ENCODE measurements at places on chromosomes 2 and 18.

- no peak for DNase-seq
These were observed 310.5 kb downstream of the SATB2 start for GRCh38 chr2:199147216-199147615.

DNA sequence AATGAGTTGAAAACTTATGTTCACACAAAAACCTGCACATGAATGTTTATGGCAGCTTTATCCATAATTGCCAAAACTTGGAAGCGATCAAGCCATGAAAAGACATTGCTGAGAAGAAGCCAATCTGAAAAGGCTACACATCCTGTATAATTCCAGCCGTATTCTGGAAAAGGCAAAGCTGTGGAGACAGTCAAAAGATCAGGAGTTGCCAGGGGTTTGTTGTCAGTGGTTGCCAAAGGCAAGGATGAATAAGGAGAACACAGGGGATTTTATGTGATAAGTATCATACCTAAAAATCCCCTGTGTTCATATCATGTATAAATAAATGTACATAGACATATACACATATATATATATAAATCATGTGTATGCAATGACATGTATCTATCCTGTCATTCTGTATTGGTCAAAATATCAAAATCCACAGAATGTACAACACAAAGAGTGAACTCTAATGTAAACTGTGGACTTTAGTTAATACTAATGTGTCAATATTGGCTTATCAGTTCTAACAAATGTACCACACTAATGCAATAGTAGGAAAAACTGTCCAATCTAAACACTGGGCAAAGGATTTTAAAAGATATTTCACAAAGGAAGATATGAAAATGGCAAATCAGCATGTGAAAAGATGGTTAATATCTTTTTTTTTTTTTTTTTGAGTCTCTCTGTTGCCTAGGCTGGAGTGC is 75.8 kb downstream of the PTRHD1 start:
- no peak for DNase-seq

DNA sequence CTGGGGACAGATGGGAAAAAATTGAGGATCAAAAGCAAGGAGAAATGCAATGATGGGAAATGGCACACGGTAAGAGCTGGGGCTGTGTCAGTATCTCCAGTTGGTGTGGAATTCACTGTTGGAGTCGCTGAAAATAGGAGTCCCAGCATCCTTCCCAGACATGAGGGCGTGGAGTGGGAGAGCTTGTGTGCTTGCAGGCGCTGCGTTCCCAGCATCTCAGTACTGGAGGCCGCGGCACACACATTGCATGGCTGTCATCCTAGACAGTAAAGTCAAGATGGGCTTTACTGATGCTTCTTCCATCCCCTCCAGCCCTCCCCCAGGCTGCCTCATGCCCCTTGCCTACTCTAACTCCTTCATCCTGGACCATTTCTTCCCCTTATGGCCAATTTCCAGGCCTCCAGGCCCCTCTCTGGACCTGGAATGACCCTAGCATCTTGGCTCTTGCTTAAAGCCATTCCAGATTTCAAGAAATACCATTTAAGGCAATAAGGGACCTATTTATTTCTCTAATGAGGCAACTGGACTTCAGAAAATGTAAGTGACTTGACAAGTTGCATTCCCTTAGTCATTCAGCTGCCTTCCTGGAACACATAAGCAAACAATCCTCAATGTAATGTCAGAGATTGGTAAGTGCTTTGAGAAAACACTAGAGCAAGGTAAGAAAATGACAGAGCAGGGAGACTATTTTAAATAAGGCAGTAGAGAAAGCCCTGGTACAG is 70.5 kb upstream of the TTC39C start:
- DNase-seq, result no peak

DNA sequence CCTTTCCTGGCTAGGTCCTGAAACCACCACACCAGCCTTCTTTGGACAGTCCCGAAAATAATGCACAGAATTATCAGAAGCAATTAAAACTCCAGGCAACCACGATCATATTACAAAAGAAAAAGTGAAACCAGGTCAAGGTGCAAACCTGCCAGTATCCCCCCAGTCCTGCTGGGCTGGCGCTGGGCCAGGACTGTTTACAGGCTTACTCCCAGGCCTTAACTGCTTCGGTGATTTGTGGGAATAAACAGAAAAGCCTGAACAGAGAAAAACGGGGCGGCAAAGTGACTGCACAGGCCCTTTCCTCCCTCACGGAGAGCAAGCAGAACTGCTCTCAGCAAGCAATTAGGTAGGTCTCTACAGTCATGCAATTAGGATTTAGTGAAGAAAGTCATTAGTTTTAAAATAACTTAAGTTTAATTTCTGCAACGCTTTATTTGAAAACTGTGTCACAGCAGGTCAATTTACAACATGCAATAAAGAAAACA is 1.3 kb downstream of the HDAC4 start:
- DNase-seq, result peak; percentile 28

DNA sequence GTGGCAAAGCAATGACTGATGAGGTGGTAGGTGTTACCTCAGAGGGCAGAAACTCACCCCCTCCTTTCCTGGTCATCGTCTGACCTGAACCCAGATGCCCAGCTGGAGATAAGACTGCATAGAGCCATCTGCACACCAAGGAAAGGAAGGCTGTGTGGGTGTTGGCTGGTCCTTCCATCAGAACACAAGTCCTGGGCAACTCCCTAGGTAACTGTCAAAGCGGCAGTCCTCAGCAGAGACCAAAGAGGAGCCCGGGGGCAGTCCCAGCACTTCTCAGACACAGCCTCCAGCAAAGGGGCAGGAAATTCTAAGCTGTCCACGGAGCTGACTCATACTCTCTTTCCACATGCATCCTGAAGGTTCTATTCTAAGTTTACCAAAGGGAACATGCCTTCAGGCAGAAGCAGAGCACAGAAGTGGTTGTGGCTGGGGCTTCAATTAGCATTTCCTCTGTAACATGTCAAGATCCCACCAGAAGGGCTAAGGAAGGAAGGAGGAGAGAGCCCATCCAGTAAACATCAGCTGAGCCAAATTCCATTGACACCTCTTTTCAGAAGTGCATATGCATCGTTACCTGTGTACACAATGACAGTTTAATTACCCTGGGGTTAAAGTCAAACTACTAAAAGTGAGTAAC is 54.7 kb downstream of the SPRED2 start:
- DNase-seq, result no peak

GRCh38 chr2:126809340-126809739 is 89.3 kb upstream of the TEX51 start:
- DNase-seq, result no peak

DNA sequence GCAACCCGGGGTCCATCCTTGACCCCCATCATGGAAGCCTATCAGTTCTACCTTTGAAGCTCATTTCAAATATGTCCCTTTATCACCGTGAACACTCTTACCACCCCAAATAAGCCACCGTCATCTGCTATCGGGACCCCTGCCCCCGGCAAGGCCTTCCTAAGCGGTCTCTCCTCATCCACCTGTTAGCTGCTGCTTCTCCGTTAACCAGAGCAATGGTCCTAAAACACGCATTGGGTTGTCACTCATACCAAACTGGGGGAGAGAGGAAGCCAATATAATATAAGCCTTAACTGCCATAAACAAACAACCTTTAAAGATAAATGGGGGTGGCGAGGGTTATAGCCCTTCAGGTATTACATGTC is 680 bp downstream of the ASNSD1 start:
- DNase-seq, result no peak

- no peak for DNase-seq
These were observed 60.8 kb downstream of the CENPO start for GRCh38 chr2:24853996-24854395.

GRCh38 chr2:127187831-127188230 is 32.3 kb downstream of the CYP27C1 start:
- DNase-seq, result no peak

- no peak for DNase-seq
These were observed 39.9 kb upstream of the DARS1 start for GRCh38 chr2:136025057-136025973.

- DNase-seq, result no peak
These were observed 1.4 kb upstream of the TMEM247 start for GRCh38 chr2:46477925-46478324.

- DNase-seq, result no peak
These were observed 105.6 kb upstream of the ST3GAL5 start for GRCh38 chr2:85994421-85994777.

DNA sequence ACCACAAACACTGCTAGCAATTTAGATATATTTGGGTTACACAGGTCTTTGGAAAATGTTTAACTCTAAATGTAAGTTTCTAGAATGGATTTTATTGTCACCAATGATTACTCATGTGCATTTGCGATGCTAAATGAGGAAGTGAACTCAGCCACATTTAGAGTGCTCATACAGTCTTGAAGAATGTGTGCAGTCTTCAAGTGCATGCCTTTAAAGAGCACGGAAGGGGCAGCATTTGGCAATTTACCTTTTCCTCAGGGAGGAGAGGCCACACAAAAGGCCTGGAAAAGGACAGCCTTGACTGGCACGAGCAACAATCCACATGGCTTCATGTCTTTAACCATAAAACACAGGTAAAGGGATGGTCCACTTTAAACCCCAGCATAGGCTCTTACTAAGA is 78.5 kb upstream of the STK17B start:
- DNase-seq, result no peak

- no peak for DNase-seq
These were observed 72.8 kb downstream of the PTH2R start for GRCh38 chr2:208479342-208479741.

GRCh38 chr2:1209246-1209645 is 204.0 kb upstream of the TPO start:
- DNase-seq, result no peak

DNA sequence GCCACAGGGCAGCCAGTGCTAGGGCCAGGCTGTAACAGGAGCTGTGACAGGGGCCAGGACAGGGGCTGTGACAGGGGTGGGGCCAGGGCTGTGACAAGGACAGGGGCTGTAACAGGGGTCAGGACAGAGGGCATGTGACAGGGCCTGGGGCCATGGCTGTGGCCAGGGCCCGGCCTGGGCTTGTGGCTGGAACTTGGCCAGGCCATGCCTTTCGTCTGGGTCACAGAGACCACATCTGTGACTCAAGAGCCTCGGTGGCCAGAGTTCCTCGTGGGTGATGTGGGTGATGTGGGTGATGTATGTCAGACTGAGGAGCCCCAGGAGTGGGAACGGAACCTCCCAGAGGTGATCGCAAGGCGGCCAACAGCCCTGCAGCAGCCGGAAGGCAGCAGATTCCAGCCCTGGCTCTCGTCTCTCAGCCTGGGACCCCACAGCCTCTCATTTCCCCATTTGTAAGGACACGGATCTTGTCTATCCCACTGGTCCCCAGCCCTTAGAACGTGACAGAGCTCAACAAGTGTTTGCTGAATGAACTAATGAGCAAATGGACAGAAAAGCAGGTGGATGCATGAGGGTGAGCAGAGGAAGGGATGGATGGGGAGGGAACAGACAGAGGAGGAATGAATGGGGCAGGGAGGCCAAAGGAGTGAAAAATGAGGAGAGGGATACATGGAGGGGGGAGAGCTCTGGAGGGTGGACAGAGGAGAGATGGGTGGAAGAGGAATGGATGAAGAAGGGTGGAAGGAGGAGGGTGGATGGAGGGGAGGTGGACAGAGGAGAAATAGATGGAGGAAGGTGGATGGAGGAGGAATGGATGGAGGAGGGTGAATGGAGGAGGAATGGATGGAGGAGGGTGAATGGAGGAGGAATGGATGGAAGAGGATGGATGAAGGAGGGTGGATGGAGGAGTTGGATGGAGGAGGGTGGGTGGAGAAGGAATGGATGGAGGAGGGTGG is 17.3 kb downstream of the ESPNL start:
- DNase-seq, result no peak

All from CD4-positive, alpha-beta T cell treated with Interferon alpha-2 for 1 hour (primary cell).